Fibroblast of lung (primary cell): ENCODE measurements at places on chromosomes 7 and 10. TPM values are rescaled to one million over a fixed set of nuclear protein-coding genes. Genes with fewer than 3 reads are reported as not detected.

The BLNK gene
- total RNA-seq = 0.33 and 0.51 TPM in 2 replicates

The C10orf53 gene
- total RNA-seq = not detected in 2 replicates

The MMRN2 gene
- total RNA-seq = 0.77 and 2.1 TPM in 2 replicates

The GIMAP7 gene
- not detected in 2 replicates for total RNA-seq

The HOXA9 gene
- under 0.01 TPM in 1 of 2 replicates, not detected in the other for total RNA-seq

The MUC3A gene
- total RNA-seq = not detected in 2 replicates

The UPP1 gene
- total RNA-seq = 9.0 and 11.7 TPM in 2 replicates

The LIPJ gene
- under 0.01 and 0.26 TPM in 2 replicates for total RNA-seq

The PAX2 gene
- under 0.01 TPM in 1 of 2 replicates, not detected in the other for total RNA-seq

The ANKRD61 gene
- 0.17 and 0.26 TPM in 2 replicates for total RNA-seq

The FLNC gene
- total RNA-seq = 106 and 191 TPM in 2 replicates

The SFTPD gene
- not detected in 2 replicates for total RNA-seq

The SUN3 gene
- total RNA-seq = not detected in 2 replicates

The GIMAP6 gene
- under 0.01 TPM in 1 of 2 replicates, not detected in the other for total RNA-seq

The GSDME gene
- total RNA-seq = 40.1 and 57.1 TPM in 2 replicates

The COMTD1 gene
- total RNA-seq = 5.6 and 8.3 TPM in 2 replicates

The SLC26A5 gene
- not detected in 2 replicates for total RNA-seq

The ASB15 gene
- not detected in 2 replicates for total RNA-seq

The RELN gene
- 0.33 and 1.8 TPM in 2 replicates for total RNA-seq

The FAM237B gene
- total RNA-seq = under 0.01 TPM in 1 of 2 replicates, not detected in the other

The ADAM8 gene
- total RNA-seq = 1.0 and 2.0 TPM in 2 replicates

The AKR1C2 gene
- total RNA-seq = 10.6 and 13.4 TPM in 2 replicates

The CCDC126 gene
- 9.7 and 10.8 TPM in 2 replicates for total RNA-seq

The CALHM3 gene
- total RNA-seq = not detected in 2 replicates

The AKR1C3 gene
- total RNA-seq = 44.3 and 63.7 TPM in 2 replicates

The C10orf62 gene
- not detected in 2 replicates for total RNA-seq

The ARHGAP22 gene
- 21.3 and 75.5 TPM in 2 replicates for total RNA-seq

The ITPRID1 gene
- not detected in 2 replicates for total RNA-seq
